ENCODE measurements at places on chromosomes 4 and X.

DNA sequence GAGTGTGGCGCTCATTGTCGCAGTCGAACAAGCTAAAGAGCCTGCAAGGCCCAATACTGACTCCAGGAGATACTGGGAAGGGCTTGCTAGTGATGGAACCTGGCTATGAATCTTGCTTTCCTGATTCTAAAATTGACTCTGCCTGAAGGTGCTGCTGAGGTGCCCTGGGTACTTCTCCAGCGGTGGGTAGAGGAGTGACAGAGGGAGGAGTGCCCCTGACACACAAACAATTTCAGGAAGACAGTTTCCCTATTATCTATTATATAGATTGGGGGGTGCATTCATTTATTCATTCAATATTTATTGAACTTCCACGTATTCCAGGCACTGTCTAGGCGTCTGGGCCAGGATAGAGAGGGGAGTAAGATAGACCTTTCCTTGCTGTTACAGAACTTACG is 339.2 kb upstream of the GATB start:
- H3K4me1 ChIP-seq = peaks cover 32% of the 10 kb centered on the region
- DNase-seq = no peak
- no peaks in the 10 kb centered on the region for H3K36me3 ChIP-seq
- no peaks in the 10 kb centered on the region for H3K27me3 ChIP-seq

- no peak for DNase-seq
- H3K36me3 ChIP-seq = no peaks in the 10 kb centered on the region
- H3K4me3 ChIP-seq = no peak overlapping the region
- H3K4me1 ChIP-seq = no peaks in the 10 kb centered on the region
- no peaks in the 10 kb centered on the region for H3K27me3 ChIP-seq
These were observed 6.7 kb downstream of the TEC start for GRCh38 chr4:48262926-48263325.

DNA sequence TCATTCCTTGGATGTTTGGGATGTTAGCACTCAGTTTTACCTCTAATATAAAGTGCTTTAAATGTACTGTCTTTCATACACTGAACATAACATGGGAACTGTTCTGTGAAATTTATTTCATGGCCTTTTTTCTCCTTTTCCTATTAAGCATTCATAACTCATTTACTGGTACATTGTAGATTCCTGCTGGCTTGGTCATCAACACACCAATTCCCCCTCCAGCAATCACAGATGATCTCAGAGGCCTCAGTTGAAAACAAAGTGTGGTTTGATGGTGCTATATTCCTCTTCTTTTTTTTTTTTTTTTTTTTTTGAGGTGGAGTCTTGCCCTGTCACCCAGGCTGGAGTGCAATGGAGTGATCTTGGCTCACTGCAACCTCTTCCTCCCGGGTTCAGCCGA is 61.9 kb upstream of the FAM47B start:
- no peaks in the 10 kb centered on the region for H3K36me3 ChIP-seq
- H3K4me1 ChIP-seq = peaks cover under 1% of the 10 kb centered on the region
- H3K4me3 ChIP-seq = no peak overlapping the region
- no peak overlapping the region for H3K27ac ChIP-seq

- peak within 1 kb of the TSS; percentile 96 for H3K4me3 ChIP-seq
- H3K27me3 ChIP-seq = no peaks in the 10 kb centered on the region
- peaks cover 20% of the 10 kb centered on the region for H3K4me1 ChIP-seq
- peak within 1 kb of the TSS; percentile 99 for H3K27ac ChIP-seq
These were observed at the start of gene ING2 for GRCh38 chr4:183504930-183505610. ING2 (plus strand) TSS chr4:183505058; CDS start chr4:183505196, 138 bp downstream.

DNA sequence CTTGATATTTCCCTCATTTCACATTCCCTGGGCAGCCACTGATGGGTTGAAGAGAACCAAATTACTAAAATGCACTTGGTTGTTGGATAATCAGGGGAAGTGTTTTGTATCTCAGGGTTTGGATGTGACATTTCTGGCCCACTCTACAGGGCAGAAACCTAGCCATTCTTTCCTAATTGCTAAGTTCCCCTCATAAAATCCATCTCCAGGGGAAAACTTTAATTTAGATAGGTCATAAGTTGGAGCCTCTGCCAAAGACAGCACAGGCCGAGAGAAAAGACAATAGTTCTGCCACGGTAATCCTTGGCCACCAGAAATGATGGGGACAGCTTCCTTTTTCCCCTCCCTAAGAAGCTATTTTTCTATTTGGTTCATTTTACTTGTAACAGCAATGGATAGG is 192.7 kb upstream of the C1QTNF7 start:
- DNase-seq = no peak
- peaks cover 3% of the 10 kb centered on the region for H3K27me3 ChIP-seq
- no peaks in the 10 kb centered on the region for H3K36me3 ChIP-seq
- no peak overlapping the region for H3K27ac ChIP-seq

DNA sequence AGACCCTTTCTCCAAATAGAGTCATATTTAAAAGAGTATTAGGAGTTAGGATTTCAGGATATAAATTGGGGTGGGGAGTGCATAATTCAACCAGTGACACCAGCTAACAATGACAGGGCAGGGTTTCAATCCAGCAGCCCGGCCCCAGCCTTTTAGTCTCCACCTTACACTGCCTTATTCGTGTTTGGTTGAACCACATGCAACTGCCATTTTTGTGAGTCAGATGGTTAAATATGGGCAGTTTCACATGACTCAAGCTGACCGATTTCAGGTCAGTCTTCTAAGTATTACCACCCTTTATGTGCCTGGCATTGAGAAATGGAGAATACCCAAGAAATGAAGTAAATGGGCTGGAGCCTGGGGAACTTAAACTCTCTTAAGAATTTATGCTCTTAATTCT is 102.8 kb downstream of the STOX2 start:
- no peak for DNase-seq
- H3K4me1 ChIP-seq = peaks cover 11% of the 10 kb centered on the region
- H3K36me3 ChIP-seq = peaks cover 36% of the 10 kb centered on the region

- H3K27ac ChIP-seq = peak overlapping the region; percentile 95
- H3K4me1 ChIP-seq = peaks cover 19% of the 10 kb centered on the region
- no peaks in the 10 kb centered on the region for H3K27me3 ChIP-seq
- peak overlapping the region; percentile 98 for H3K4me3 ChIP-seq
- peaks cover 10% of the 10 kb centered on the region for H3K36me3 ChIP-seq
These were observed 1.0 kb upstream of the ANKRD17 start for GRCh38 chr4:73259571-73260090.

GRCh38 chrX:139039041-139039440 is 327.5 kb upstream of the FGF13 start:
- H3K4me1 ChIP-seq = no peaks in the 10 kb centered on the region
- DNase-seq = no peak

DNA sequence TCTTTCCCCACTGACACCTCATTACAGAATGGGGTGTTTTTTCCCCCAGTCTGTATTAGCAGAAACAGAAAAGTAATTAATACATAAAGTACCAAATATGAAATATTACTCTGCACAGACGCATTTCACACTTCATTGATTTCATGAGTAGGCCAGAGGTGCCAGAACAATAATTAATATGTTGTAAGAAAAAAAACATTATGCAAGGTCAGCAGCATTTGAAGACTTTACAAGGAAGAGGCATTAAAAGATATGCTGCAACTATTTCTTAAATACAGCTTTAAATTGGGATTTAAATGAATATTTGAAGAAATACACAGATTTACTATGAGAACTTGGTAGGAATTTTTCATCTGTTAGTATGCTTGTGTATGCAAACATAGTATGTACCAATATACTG is 37.7 kb downstream of the NAA11 start:
- H3K27me3 ChIP-seq = no peaks in the 10 kb centered on the region
- no peak overlapping the region for H3K27ac ChIP-seq
- H3K4me1 ChIP-seq = peaks cover 13% of the 10 kb centered on the region
- no peak for DNase-seq

DNA sequence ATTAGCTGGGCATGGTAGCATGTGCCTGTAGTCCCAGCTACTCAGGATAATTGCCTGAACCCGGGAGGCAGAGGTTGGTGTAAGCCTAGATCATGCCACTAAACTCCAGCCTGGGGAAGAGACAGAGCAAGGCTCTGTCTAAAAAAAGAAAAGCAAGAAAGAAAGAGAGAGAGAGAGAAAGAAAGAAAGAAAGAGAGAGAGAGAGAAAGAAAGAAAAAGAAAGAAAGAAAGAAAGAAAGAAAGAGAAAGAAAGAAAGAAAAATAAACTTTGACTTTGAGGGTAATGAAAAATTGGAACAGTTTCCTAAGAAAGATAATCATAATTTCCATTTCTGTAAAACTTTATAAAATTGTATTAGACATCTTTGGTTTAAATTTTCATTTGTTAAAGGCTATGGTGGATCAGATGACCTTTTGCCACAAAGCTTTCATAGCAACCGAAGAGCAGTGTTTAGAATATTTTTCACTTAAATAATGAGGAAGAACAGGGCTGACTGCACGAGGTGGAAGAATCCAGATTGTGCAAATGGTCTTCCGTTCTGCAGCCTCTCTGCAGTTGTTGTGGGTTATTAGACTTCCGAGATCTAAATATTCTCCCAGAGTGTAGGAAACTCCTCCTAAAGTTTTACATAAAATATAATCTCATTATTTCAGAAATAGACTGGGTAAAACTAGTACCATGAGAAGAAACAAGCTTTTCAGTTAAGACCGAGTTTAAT is 55.9 kb downstream of the RBM47 start:
- H3K4me3 ChIP-seq = no peak overlapping the region
- peak overlapping the region; percentile 27 for H3K27ac ChIP-seq
- peaks cover 6% of the 10 kb centered on the region for H3K36me3 ChIP-seq

GRCh38 chrX:6067600-6067999 is 161.1 kb downstream of the NLGN4X start:
- H3K4me3 ChIP-seq = no peak overlapping the region
- H3K4me1 ChIP-seq = no peaks in the 10 kb centered on the region
- DNase-seq = no peak
- H3K27me3 ChIP-seq = no peaks in the 10 kb centered on the region
- H3K27ac ChIP-seq = no peak overlapping the region
- H3K36me3 ChIP-seq = no peaks in the 10 kb centered on the region

DNA sequence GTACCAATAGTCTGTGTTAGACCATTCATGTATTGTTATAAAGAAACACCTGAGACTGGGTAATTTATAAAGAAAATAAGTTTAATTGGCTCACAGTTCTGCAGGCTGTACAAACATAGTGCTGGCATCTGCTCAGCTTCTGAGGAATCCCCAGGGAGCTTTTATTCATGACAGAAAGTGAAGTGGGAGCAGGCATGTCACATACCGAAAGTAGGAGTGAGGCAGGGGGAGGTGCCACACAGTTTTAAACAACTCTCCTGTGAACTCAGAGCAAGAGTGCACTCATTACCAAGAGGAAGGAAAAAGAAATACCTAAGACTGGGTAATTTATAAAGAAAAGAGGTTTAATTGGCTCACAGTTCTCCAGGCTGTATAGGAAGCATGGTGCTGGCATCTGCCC is 591.2 kb downstream of the PPP4R3C start:
- no peaks in the 10 kb centered on the region for H3K27me3 ChIP-seq
- H3K4me1 ChIP-seq = no peaks in the 10 kb centered on the region
- no peak overlapping the region for H3K4me3 ChIP-seq

DNA sequence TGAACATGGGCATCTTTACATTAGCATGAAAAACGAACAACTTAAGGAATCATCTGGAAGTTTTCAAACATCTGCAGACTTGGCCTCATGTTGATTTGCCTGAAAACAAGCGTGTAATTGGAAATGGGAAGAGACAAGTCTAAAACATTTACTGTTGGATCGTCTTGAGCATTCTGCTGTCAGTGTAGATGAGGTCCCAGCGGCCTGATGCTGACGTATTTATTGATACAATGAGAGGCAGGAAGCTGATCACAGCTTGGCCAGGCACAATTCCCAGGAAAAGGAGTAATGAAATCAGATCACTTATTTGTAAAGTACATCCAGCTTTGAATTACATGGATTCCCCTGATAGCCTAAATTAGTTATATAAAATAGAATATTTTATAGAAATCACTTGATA is 210.6 kb downstream of the CLCN4 start:
- DNase-seq = no peak
- no peak overlapping the region for H3K27ac ChIP-seq
- H3K4me3 ChIP-seq = no peak overlapping the region
- no peaks in the 10 kb centered on the region for H3K36me3 ChIP-seq
- no peaks in the 10 kb centered on the region for H3K27me3 ChIP-seq

DNA sequence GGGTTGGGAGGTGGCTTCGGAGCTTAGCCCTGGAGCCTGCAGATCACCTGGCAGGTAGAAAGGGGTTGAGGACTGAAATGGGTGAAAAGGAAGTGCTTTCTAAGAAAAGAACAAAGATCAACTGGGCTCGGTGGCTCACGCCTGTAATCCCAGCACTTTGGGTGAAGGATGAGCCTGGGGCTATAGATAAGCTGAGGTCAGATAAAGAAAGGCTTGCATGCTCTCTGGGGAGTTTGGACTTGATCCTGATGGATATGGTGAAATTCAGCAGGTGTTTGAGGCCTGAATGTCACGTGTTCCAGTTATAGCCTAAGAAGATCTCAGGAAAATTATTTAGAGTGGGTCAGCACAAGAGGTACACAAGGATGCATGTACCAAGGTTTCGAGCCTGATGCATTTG is 40.8 kb downstream of the SLC34A2 start:
- H3K27ac ChIP-seq = no peak overlapping the region
- no peaks in the 10 kb centered on the region for H3K36me3 ChIP-seq
- H3K4me3 ChIP-seq = no peak overlapping the region
- peaks cover 5% of the 10 kb centered on the region for H3K27me3 ChIP-seq
- peaks cover 5% of the 10 kb centered on the region for H3K4me1 ChIP-seq

DNA sequence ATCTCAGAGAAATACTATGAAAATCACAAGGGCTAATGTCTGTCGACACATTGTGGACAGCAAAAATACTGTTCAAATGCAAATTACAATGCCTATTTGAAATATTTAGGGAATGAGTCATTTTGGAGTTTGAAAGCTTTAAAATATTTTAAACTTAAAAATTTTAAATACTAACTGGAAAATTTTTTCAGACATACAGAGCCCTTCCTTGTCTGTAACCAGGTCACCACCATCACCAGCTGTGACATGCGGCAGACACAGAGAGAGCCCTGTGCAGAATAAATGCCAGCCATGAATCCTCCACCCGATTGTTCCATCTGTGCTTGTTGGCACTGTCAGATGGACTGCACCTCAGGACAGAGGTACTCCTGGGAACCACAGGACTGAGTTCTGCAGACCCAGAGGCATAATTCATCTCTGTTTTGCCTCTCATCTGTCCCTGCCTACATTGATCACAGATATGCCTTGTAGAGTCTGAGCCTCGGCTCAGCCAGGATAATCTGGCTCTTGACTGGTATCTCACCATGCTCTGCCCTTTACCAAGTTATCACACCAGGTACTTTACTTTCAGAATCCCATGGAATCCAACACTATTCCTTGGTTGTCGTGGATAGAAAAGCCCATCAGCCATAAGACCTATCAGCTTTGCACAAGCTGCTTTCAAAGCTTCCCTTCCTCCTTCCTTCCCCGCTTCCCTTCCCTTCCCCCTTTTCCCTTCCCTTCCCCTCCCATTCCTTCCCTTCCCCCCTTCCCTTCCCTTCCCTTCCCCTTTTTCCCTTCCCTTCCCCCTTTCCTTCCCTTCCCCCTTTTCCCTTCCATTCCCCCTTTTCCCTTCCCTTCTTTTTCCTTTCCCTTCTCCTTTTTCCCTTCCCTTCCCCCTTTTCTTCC is 67.2 kb downstream of the TBC1D9 start:
- DNase-seq = no peak
- H3K4me3 ChIP-seq = no peak overlapping the region
- peaks cover 25% of the 10 kb centered on the region for H3K4me1 ChIP-seq
- H3K36me3 ChIP-seq = peaks cover 18% of the 10 kb centered on the region

GRCh38 chrX:96707804-96708203 is 23.2 kb downstream of the DIAPH2 start:
- H3K27ac ChIP-seq = no peak overlapping the region
- H3K27me3 ChIP-seq = no peaks in the 10 kb centered on the region
- no peak for DNase-seq
- peaks cover 3% of the 10 kb centered on the region for H3K4me1 ChIP-seq
- no peak overlapping the region for H3K4me3 ChIP-seq

Data from type B pancreatic cell (in vitro differentiated cells).